ENCODE measurements at places on chromosomes 4 and X. TPM values are rescaled to one million over a fixed set of nuclear protein-coding genes. Genes with fewer than 3 reads are reported as not detected.

Gene BEX2
- total RNA-seq = not detected

Gene MUC7
- total RNA-seq = not detected

Gene SLC26A1
- total RNA-seq = not detected

Gene KIAA0232
- total RNA-seq = 19.8 TPM

Gene AKAP14
- not detected for total RNA-seq

Gene MAPK10
- 18.6 TPM for total RNA-seq

Gene SOX3
- not detected for total RNA-seq

Gene HSFX4
- not detected for total RNA-seq

Gene VEGFD
- not detected for total RNA-seq

Gene SLC9B1
- 1.5 TPM for total RNA-seq

Gene DRP2
- not detected for total RNA-seq

Gene SCD5
- total RNA-seq = 17.2 TPM

Gene ARFIP1
- 46.4 TPM for total RNA-seq

DNA sequence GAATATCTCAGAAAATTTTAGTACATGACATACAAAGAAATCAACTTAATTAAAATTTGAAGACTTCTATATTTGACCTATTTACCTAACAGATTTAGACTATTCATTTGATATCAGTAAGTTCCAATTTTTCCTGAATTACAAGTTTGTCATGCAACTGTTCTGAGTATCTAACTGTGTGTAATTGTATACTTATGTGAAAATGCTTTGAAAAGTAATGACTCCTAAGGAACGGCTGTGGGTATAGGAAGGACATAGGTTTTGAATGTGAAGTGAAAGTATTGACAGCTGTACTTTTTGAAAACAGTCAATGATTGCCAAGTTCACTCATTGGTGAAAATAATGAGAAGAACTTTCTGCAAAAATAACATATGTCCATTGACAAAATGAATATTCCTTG is 2.9 kb downstream of the GRIA2 start:
- H3K4me3 ChIP-seq = no peak overlapping the region
- no peak overlapping the region for H3K27ac ChIP-seq
- H3K36me3 ChIP-seq = no peaks in the 10 kb centered on the region
- DNase-seq = no peak
- peaks cover 51% of the 10 kb centered on the region for H3K27me3 ChIP-seq

DNA sequence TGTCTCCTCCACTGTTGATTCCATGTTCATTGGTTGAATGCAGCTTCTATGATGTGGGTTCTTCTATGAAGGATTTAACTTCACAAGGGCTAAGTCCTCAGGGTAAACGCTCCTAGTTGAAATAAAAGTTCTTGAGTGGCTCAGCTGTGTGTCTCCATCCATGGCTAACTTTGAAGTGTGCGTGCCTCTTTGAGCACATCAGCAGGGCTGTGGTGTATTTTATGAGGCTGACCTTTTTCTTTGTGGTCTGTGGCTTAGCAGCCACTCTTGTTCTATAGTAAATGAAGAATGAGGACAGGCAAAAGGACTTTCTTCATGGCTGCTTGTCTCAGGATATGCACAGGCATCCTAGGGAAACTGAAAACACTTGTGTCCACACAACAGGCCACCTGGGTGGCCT is 88.5 kb downstream of the KIT start:
- H3K27me3 ChIP-seq = no peaks in the 10 kb centered on the region
- no peaks in the 10 kb centered on the region for H3K36me3 ChIP-seq
- H3K27ac ChIP-seq = no peak overlapping the region
- no peaks in the 10 kb centered on the region for H3K4me1 ChIP-seq
- H3K4me3 ChIP-seq = no peak overlapping the region

GRCh38 chr4:99915449-99915848 is 21.2 kb upstream of the LAMTOR3 start:
- no peak for DNase-seq
- H3K27ac ChIP-seq = no peak overlapping the region
- H3K4me1 ChIP-seq = no peaks in the 10 kb centered on the region
- H3K27me3 ChIP-seq = no peaks in the 10 kb centered on the region

GRCh38 chrX:68659385-68659784 is 11.9 kb downstream of the STARD8 start:
- no peaks in the 10 kb centered on the region for H3K36me3 ChIP-seq
- H3K27me3 ChIP-seq = no peaks in the 10 kb centered on the region
- H3K4me3 ChIP-seq = no peak overlapping the region
- H3K4me1 ChIP-seq = no peaks in the 10 kb centered on the region
- DNase-seq = no peak

DNA sequence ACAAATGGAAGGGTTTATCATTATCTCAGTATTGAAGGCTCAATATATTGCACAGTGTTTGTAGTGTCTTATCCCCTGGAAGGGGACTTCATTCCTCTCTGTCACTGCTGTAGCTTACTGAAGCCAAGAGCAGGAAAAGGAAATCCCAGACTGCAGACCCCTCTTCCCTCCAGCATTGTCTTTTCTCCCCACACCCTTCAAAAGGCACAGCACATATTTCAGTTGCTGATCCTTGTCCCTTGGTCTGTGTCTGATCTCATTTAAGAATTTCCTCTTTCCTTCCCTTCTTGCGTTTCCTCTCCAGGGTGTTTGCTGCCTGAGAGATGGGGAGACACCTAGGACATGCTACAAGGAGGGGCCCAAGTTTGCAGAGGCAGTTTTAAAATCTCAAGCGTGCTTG is 40.1 kb downstream of the STIM2 start:
- no peaks in the 10 kb centered on the region for H3K27me3 ChIP-seq
- H3K4me3 ChIP-seq = no peak overlapping the region
- H3K36me3 ChIP-seq = no peaks in the 10 kb centered on the region
- H3K4me1 ChIP-seq = 0 out of 2 replicates have a peak, but pooled peaks cover 4% of the 10 kb centered on the region

DNA sequence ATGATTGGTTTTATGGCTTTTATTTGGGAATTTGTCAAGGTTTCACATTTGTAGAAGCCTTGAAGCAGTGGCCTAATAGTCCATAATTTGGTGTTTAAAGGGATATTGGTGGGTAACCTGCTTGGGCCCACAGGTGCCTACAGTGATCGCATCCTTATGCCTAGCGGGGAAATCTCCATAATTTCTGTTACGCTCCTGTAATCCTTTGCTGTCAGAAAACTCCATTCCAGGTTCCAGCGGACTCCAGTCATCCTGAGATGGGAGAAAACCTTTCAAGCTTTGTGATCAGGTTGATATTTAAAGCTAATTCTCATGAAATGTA is 257.0 kb upstream of the JADE1 start:
- H3K36me3 ChIP-seq = no peaks in the 10 kb centered on the region
- DNase-seq = no peak
- H3K27me3 ChIP-seq = no peaks in the 10 kb centered on the region
- H3K4me3 ChIP-seq = peak overlapping the region; percentile 50
- peaks cover 14% of the 10 kb centered on the region for H3K4me1 ChIP-seq

DNA sequence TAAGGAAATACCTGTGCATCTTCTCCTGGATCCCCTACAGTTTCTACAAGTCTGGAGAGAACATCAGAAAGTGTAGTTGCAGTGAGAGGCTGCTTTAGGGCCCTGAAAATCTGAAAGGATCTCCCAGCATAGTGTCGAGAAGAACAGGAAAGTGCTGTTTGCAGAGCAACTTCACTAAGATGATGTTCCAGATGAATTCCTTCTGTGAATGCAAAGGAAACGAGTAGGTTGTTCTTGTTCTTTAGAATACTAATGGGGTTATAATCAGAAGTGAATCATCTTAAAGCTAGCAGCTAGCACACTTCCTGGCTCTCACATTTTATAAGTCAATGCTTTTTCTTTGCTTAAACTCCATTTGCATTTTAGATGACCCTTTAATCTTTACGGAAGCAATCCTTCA is 53.7 kb downstream of the ZAR1 start:
- no peak for DNase-seq
- no peaks in the 10 kb centered on the region for H3K4me1 ChIP-seq
- no peaks in the 10 kb centered on the region for H3K27me3 ChIP-seq
- H3K4me3 ChIP-seq = no peak overlapping the region
- H3K36me3 ChIP-seq = peaks cover 26% of the 10 kb centered on the region

DNA sequence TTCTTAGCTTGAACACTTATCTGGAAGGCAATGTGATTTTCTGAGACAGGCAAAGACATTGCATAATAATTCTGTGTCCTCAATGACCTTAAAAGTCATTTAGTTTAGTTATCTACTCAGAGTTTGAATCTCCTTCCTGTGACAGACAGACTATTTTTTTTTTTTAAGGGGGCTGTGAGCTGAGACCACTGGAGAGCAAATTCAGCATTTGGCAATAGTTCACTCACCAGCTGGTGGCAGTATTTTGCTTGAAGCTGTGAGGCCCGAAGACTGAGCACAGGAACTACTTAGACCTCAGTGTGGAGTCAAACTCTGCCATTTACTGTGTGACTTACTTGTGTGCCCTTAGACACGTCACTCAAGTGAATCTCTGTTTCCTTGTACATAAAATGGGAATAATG is 22.9 kb upstream of the CPE start:
- H3K4me3 ChIP-seq = no peak overlapping the region
- no peaks in the 10 kb centered on the region for H3K27me3 ChIP-seq
- H3K36me3 ChIP-seq = no peaks in the 10 kb centered on the region
- no peak overlapping the region for H3K27ac ChIP-seq

DNA sequence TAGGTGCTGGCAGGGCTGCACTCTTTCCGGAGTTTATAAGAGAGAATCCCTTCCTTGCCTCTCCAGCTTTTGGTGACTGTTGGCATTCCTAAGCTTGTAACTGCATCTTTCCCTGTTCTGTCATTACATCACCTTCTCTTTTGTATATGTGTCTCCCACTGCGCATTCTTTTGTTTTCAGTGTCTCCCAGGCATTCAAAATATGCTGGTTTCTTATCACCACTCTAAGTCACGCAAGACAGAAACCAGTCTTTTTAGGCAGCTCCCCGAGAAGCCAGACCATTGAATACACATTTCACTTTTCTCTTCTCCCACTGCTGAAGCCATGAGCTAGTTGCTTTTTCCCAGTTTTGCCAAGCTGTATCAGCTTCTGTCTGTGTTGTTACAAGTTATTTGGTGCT is 71.0 kb downstream of the LAS1L start:
- peaks cover 15% of the 10 kb centered on the region for H3K4me1 ChIP-seq
- no peak overlapping the region for H3K4me3 ChIP-seq
- peak; percentile 47 for DNase-seq
- peak overlapping the region; percentile 99 for H3K27ac ChIP-seq
- no peaks in the 10 kb centered on the region for H3K36me3 ChIP-seq

GRCh38 chr4:159015841-159016240 is 87.0 kb upstream of the RAPGEF2 start:
- DNase-seq = no peak
- H3K27me3 ChIP-seq = no peaks in the 10 kb centered on the region
- H3K27ac ChIP-seq = no peak overlapping the region
- no peaks in the 10 kb centered on the region for H3K36me3 ChIP-seq

- H3K36me3 ChIP-seq = no peaks in the 10 kb centered on the region
- no peak overlapping the region for H3K4me3 ChIP-seq
- H3K27me3 ChIP-seq = no peaks in the 10 kb centered on the region
- no peak overlapping the region for H3K27ac ChIP-seq
- no peaks in the 10 kb centered on the region for H3K4me1 ChIP-seq
- DNase-seq = no peak
Measured at GRCh38 chr4:121122661-121123060, 41.5 kb downstream of the TNIP3 start.

DNA sequence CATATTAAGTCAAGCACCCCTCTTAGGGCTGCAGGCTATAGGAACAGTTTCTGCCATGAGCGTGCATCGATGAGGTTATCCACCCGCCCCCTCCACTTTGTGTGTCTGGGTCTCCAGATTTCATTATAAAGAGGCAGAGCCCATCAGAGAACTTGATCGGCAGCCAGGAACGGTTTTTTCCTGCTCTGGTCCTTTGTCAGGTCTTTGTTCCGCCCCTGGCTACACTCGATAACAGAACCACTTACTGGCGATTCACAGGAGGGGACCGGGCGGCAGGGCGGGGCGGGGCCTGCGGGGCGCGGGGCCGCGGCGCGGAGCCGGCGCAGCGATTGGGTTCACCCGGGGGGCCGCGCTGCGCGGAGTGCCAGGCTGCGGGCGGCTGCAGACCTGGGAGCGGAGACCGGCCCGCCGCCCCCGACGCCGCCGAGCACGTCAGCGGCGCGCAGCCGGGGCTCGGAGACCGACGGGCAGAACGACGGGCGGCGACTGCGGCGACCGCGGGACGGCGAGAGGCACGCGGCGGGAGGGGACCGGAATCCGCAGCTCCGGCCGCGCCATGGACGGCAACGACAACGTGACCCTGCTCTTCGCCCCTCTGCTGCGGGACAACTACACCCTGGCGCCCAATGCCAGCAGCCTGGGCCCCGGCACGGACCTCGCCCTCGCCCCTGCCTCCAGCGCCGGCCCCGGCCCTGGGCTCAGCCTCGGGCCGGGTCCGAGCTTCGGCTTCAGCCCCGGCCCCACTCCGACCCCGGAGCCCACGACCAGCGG is at the start of gene SLC10A4:
Gene SLC10A4 (plus strand): TSS at position 338 of the 771 bp plus-strand sequence. CDS start 219 bp downstream, at position 557.
- peak within 1 kb of the TSS; percentile 40 for H3K4me3 ChIP-seq
- H3K27me3 ChIP-seq = peaks cover 8% of the 10 kb centered on the region
- DNase-seq = no peak
- H3K36me3 ChIP-seq = no peaks in the 10 kb centered on the region
- H3K4me1 ChIP-seq = 0 out of 2 replicates have a peak, but pooled peaks cover 4% of the 10 kb centered on the region

DNA sequence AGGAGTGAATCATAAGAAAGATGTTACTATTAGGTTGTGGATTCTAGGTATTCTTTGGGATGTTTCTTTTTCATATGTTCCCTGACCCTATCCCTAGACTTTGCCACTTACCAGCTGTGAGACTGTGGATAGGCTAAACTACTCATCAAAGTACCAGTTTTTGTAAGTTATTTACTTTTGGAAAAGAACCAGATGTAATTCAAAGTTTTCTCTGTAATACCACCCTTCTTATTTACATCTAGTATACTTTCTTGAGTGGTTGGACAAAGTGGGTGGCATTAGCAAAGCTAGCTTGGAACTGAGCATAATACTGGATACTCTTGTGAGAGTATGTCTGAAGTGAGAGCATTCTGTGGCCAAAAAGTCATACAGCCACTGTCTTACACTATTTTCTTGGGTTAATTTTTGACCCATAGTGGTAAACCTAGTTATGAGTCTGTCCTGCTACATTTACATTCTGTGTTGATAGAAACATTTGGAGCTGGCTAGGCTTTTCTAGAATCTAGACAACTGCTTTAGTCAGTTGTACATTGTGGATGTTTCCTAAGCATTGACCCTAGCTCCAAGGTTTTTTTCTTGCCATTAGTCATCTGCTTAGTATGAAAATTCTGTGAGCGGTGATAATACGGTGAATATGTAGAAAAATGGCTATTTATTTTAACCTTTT is 41.7 kb downstream of the KDM6A start:
- peak overlapping the region; percentile 54 for H3K27ac ChIP-seq
- H3K4me3 ChIP-seq = no peak overlapping the region
- peaks cover 13% of the 10 kb centered on the region for H3K4me1 ChIP-seq
- no peaks in the 10 kb centered on the region for H3K36me3 ChIP-seq
- no peak for DNase-seq
- no peaks in the 10 kb centered on the region for H3K27me3 ChIP-seq

- H3K4me1 ChIP-seq = no peaks in the 10 kb centered on the region
- H3K4me3 ChIP-seq = no peak overlapping the region
- no peaks in the 10 kb centered on the region for H3K36me3 ChIP-seq
- DNase-seq = peak; percentile 40
- H3K27me3 ChIP-seq = no peaks in the 10 kb centered on the region
- H3K27ac ChIP-seq = no peak overlapping the region
Measured at GRCh38 chrX:15146515-15146914, 123.4 kb downstream of the ASB9 start.

- no peak for DNase-seq
- no peak overlapping the region for H3K4me3 ChIP-seq
- no peaks in the 10 kb centered on the region for H3K4me1 ChIP-seq
- H3K36me3 ChIP-seq = no peaks in the 10 kb centered on the region
- peaks cover 5% of the 10 kb centered on the region for H3K27me3 ChIP-seq
- H3K27ac ChIP-seq = no peak overlapping the region
Measured at GRCh38 chr4:93852680-93853079, 24.1 kb downstream of the ATOH1 start.

GRCh38 chrX:154539077-154539476 is 7.6 kb downstream of the G6PD start:
- no peak for DNase-seq
- H3K27me3 ChIP-seq = no peaks in the 10 kb centered on the region
- H3K4me1 ChIP-seq = peaks cover 34% of the 10 kb centered on the region
- no peak overlapping the region for H3K27ac ChIP-seq
- H3K36me3 ChIP-seq = peaks cover 32% of the 10 kb centered on the region

Data from SJSA1 (cell line).